ENCODE measurements at places on chromosomes 6 and 20.

GRCh38 chr6:152605941-152606340, 31.2 kb downstream of the SYNE1 start:
- DNase-seq = no peak

DNA sequence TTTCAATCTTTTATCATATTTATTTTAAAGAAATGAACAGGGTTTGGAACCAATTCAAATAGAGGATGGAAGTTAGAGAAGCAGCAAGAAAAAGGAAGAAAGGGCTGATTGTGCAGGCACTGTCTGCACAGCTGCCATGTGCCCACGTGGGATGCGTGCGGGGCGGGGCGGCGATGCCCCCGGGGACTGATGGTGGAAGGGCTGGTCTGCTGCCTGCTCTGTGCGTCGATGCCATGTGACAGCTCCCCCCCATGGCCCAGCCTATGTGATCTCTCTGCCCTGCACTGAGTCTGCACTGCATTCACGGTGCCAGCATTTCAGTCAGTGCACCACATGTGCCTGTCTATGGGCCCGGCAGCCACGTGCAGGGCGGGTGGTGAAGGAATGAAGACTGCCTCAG, 96.4 kb downstream of the IRF4 start:
- DNase-seq = no peak

- DNase-seq = no peak
Observed at GRCh38 chr6:122676146-122676545, 65.9 kb downstream of the PKIB start.

GRCh38 chr6:108564178-108564577, 3.5 kb downstream of the FOXO3 start:
- peak; percentile 85 for DNase-seq

DNA sequence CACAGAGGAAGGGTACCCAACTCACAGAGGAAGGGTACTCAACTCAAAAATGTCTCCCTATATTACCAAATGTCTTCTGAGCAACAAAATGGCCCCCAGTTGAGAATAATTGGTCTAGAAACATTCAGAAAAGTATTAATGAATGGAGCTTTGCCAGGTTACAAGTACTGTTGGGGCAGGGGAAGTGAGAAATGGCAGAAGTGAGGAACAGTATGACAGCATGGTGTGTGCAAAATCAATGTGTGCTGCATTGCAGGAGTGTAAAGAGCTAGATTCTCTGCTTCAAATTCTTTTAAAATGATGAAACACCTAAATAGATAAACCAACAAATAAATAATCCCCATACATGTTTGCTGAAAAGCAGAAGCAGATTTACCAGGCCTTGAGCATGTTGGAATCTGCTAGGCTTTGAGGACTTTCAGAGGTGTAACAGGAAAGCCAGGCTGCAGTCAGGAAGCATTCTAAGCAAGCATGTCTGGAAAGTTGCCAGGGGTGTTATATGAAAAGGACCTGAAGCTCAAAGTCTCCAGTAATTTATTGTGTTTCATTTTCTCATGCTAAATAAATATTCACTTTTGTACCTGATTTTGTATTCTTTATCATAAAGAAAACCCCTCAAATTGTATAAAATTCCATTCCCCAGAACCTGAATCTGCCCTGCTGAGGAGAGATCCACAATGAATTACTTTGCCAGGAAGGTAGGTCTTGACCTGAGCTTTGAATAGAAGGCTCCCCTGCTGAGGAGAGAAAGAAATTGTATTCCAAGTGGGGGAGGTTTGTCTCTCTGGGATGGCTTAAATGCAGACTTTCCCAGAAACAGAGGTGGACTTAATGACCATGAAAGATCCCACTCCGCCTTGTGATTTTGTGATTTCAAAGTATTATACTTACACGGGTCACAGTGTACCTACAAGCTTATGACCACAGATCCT, 265.0 kb upstream of the MARCKS start:
- no peak for DNase-seq

DNA sequence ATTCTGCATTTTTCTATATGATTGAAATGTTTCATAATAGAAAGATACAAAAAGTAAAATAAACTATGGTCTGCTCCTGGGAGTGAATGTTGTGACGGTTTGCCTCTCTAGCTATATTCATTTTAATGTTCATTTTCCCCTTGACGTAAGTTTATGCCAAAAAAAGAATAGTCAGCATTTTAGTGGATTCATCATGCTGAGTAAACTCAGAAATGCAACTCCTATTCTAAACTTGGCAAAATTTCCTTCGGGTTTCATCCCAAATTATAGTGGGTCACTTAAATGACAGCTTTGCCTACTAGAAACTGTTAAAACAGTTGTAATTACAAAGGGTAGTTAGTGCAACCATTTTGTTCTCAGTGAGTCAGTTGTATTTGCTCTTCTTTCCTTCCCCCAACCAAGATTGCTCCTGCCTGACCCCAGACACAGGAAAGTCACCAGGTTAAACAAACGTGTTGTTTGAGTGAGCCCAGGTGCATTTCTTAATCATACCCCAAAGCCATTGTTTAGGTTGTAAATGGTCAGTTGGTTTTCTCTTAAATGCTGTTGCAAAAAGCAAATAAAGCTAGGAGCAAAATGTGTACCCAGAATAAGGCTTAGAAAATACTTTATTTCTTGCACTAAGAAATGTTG, 482.3 kb upstream of the SOX4 start:
- no peak for DNase-seq

DNA sequence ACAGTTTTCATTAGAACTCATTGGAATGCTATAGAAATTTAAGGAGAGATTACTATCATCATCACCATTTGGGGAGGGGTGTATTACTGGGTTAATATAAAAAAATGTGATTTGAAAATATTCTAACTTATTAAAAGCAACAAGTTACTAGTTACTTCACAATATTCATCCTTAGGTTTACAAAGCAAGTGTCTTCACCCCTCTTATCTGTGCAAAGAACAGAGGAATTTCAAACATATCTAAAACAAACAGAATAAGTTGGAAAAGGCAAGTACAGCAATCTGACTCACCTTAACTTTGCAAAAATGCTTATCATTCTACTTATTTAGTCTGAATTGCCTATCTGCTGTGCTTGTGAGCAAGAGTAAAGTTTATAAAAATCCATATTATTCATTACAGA, 32.9 kb downstream of the DCBLD1 start:
- DNase-seq = no peak

- peak; percentile 30 for DNase-seq
Observed at GRCh38 chr6:135233686-135234491, 52.8 kb downstream of the MYB start.

- DNase-seq = no peak
Observed at GRCh38 chr6:10406556-10406955, 8.3 kb downstream of the TFAP2A start.

DNA sequence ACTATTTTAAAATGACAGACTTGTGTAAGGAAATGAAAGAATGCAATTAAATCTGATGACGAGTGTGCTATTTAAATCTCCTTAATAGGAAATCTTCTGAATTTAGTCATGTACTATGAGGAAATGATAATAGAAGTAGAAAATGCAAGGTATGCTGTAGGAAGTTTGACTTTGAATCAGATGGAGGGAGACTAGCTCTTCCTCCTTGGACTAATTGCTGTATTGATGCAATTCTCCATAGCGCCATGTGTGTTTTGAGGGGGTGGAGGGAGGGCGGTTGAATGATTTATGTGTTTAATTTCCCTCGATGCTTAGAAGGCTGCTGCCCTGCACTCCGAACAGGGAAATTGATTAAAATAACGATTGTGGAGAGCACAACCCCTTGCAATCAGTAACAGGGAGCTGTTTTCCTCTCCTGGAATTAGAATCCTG, 214.4 kb upstream of the PRND start:
- DNase-seq = no peak

DNA sequence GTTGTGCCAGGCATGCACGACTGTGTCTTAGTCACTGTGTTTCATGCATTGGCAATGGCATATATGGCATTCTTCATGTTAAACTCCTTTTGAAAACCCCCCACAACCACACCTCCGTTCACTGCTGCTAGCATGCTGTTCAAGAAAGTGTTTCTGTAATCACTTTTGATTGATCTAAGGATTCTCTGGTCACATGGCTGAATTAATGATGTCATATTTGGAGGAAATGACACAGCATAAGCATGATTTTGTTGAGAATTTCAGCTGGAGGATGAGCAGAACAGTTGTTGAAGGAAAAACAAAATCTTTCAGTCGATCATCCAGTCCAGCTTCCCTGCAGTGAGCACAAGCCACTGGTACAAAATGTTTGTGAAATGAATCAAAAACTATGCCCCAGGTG, 203.5 kb upstream of the ECI2 start:
- no peak for DNase-seq

DNA sequence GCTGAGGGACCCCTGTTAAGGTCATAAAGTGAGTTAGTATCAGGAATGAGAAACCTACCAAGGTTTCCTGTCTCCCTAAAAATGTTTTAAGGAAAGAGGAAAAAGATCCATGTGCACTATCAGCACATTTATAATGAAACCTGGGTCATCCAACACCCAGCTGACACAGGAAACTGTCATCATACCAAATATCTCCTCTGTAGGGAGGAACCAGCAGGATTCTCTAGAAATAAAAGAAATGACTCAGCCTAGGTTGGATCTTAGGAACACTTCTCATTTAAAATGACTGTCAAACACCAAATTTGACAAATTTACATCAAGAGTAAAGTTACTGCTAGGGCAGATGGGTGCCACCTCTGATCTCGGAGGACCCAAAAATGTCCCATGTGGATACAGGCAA, 21.7 kb downstream of the GFOD1 start:
- peak; percentile 63 for DNase-seq

DNA sequence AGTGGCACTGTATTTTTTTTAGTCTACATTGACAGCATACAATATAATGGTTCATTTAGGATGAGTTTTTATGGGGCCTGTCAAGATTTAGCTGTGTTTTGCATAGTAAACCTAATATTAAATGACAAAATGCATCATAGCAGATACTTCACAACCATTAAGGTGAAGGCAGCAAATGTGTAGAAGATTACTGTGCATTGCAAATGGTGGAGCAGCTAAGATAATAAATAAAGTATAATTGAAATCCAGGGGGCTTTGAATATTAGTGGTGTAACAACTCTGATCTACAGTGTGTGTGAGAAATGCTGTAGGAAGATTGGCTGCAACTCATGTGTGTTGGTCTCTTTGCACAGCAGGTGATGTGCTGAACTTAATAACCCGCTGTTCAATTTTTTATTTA, 801.9 kb upstream of the CITED2 start:
- no peak for DNase-seq

GRCh38 chr20:34638039-34638292, 38.9 kb downstream of the PIGU start:
- no peak for DNase-seq

DNA sequence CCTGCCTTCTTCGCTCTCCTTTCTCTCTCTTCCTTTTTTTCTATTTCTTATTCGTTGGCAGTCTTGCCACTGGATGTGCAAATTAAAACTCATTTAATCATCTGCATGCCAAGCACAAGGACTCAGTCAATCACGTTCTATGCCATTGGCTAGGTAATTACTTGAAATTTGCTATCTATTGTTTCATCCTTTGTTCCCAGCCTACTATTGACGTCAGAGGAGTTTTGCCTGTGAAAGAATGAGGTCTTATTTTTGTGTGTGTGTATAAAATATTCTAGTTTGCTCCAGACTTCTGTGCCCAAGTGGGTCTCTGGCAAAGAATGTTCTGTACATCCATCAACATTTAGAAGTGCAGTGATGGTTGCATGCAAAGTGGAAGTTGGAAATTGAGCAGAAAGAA, 132.3 kb upstream of the DOK5 start:
- DNase-seq = no peak

DNA sequence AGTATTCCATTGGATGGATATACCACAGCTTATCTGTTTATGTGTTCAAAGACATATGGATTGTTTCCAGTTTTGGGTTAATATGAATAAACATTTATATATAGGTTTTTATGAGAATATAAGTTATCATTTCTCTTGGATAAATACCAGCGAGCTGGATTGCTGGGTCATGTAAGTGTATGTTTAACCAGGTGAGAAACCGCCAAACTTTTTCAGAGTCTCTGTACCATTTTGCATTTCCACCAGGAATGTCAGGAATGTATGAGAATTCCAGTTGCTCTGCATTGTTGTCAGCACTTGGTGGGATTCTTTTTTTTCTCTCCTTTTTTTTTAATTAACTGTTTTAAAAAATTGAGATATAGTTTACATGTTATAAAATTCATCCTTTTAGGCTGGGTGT, 52.1 kb downstream of the PHF20 start:
- DNase-seq = no peak

- no peak for DNase-seq
Observed at GRCh38 chr6:158665332-158665731, 15.5 kb downstream of the SYTL3 start.

DNA sequence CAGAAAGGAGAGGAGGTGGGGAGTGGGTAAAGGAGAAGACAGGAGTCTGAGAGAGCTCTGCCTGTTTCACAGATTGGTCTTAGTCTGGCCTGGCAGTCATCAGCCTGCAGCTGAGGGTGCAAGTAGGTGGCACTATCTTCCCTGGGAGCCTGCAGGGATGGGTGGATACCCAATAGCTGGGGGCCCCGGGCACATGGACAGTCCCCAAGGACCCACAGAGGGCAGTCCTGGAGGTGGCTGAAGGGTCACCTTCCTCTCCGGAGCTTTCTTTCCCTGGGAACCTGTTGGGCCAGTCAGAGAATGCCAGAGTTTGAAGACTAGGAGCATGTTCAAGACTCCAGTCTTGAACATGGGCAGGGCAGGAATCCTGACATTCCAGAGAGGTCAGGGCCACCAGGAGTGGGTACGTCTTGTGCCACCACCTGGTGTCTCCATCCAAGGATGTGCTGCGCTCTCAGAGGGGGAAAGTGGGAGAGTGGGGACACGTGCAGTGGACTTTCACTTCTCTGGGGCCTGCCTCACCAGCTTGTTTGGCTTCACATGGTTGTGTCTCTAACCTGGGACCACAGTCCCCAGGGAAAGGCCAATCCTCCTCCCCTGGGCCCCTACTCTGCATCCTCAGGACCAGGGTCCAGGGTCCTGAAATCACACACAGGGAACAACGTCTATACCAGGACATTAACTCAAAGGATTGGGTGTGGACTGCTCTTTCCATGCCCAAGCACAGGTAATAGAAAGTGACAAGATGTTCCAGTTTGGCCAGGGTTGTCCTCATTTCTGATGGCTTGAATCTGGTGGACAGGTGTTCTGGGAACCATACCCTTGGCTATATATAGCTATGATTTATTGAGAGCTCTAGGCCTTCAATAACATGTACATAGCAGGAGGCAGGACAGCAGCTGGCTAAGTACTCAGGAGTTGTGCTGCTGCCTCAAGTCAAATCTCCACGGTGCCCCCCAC, 18.0 kb downstream of the AARS2 start:
- DNase-seq = no peak

GRCh38 chr6:21309807-21310221, 283.7 kb upstream of the SOX4 start:
- DNase-seq = no peak

DNA sequence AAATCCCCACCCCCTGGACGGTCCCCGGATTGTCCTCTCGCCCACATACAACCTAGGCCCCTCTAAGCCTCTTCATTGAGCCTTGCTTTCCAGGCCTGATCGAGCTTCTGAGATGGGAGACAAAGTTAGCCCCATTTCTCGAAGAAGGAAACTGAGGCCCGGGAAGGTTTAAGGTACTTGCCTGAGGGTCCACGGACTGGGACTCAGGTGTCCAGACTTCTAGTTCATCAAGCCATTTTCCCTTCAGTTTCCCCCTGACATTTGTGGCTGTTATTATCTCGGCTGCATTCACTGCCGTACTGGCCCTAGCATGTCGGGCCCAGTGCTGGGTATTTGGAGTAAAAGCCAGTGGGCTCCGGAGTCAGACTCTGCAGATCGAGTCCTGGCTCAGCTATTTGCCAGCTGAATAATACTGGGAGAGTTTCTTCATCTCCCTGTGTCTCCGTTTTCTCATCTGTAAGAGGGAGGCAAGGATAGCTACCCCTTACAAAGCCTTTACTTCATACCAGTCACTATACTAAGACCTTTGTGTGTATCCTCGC, 633 bp downstream of the RPRD1B start:
- no peak for DNase-seq

- no peak for DNase-seq
Observed at GRCh38 chr6:1678201-1678600, 68.5 kb downstream of the FOXC1 start.
